Thoracic aorta (tissue), 2 donors: ENCODE measurements at places on chromosomes 12 and 14. TPM values are rescaled to one million over a fixed set of nuclear protein-coding genes. Genes with fewer than 3 reads are reported as not detected.

The MNAT1 gene
- 52.3 TPM for total RNA-seq

The DNAAF2 gene
- total RNA-seq: 9.1 TPM

The LGR5 gene
- 7.4 TPM for total RNA-seq

The TAMALIN gene
- 17.0 TPM for total RNA-seq

The PLD4 gene
- not detected for total RNA-seq

The TAS2R46 gene
- 3.0 TPM for total RNA-seq

The SSTR1 gene
- total RNA-seq: 0.85 TPM

The CLEC2A gene
- total RNA-seq: not detected

The KRT85 gene
- total RNA-seq: not detected

The DAO gene
- not detected for total RNA-seq

DNA sequence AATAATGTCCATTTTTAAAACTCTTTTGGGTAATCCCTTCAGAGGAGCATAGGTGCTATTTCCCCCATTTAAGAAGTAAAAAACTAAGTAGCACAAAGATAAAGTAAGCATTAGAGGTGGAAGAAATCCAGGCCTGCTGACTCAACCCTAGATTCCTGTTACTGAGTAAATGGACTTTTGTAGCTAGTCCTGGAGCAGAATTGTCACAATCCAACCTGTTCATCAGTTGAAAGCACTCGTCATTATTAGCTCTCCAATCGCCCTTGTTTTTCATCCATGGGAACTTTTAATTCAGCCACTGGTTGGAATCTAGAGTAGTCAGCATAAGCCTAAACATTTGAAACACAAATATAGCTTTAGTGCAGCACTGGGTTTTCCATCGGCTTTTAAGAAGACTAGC, 139.5 kb upstream of the AMIGO2 start:
- no peak for DNase-seq

DNA sequence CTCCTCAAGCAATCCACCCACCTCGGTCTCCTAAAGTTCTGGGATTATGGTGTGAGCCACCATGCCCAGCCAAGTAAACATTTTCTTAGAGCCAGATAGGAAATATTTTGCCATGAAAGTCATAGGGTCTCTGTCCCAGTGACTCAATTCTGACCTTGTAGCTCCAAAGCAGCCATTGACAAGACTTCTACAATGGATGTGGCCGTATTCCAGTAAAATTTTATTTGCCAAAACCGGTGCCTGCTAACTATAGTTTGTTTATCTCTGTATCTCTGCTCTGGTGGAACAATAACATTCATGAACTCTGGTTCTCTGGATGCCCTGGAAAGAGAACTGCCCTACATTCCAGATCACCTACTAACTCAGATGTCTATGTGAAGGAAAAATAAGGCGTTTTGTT, 54.6 kb upstream of the USP44 start:
- peak; percentile 15 for DNase-seq

DNA sequence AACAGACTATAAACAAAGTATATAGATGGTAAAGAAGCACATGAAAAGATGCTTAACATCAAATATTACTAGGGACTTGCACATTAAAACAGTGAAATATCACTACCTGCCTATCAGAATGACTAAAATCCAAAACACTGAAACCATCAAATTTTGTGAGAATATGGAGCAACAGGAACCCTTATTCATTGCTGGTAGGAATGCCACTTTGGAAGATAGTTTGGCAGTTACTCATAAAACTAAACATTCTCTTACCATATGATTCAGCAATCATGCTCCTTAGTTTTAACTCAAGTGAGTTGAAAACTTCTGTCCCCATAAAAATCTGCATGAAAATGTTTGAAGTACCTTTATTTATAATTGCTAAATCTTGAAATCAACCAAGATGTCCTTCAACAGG, 297.6 kb downstream of the DAD1 start:
- DNase-seq: no peak

- no peak for DNase-seq
These were observed 1822.4 kb upstream of the SEL1L start for GRCh38 chr14:83356080-83356479.

- DNase-seq: no peak
These were observed 47.2 kb upstream of the TMEM233 start for GRCh38 chr12:119546340-119546739.

- no peak for DNase-seq
These were observed 128.2 kb downstream of the TMEM30B start for GRCh38 chr14:61152851-61153364.

DNA sequence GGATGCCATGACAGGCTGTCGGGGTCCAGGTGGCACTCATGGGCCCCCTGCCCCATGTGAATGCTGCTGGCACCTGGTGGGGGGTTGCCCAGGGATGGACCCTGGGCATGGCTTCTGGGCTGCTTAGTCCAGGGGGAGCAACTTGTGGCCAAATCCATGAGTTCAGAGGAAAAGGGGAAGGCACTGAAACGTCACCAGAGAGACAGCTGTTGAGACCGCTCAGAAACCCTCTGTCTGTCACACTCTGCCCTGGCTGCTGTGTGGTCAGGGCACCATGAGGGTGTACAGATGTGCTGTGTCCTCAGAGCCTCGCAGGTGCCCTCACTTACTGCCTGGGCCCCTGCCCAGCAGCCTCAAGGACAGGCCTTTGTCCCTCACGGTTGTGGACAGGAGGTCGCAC, 9.4 kb downstream of the CLBA1 start:
- no peak for DNase-seq

DNA sequence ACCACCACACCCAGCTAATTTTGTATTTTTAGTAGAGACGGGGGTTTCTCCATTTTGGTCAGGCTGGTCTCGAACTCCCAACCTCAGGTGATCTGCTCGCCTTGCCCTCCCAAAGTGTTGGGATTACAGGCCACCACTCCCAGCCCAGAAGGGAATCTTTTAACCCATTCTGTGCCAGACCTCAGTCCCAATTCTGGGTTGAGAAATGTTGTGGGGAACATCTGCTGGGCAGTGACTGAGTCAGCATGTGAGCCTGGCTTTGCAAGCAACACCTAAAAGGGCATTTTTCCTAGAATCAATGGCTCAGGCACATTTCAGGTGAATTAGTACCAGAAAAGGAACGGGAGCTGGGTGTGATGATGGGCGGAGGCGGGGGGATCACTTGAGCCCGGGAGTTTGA, 7.6 kb upstream of the SPATS2 start:
- DNase-seq: no peak

- no peak for DNase-seq
These were observed 109.3 kb downstream of the NAV3 start for GRCh38 chr12:77940011-77940423.

- DNase-seq: no peak
These were observed 1331.9 kb downstream of the AACS start for GRCh38 chr12:126397071-126397581.

DNA sequence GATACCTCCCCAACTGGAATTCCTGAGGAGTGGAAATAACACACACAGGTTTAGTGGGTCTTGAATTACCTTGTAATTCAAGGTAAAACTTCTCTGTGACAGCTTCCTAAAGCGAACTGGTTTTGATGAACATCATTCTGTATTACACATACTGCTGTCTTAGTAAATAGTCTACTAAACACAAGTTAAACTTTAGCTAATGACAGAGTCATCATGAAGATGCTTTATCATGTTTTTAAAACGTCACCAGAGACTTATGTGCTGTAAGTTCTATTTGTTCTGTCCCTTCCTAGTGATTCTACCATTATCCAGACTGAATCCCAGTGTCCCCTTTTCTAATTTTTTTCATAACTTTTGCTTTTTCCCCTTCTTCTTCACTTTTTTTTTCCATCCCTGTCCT, 11.6 kb upstream of the GXYLT1 start:
- no peak for DNase-seq

GRCh38 chr12:68374307-68374982, 42.3 kb upstream of the MDM1 start:
- no peak for DNase-seq

- DNase-seq: no peak
These were observed 40.5 kb downstream of the RASSF3 start for GRCh38 chr12:64650762-64651161.

GRCh38 chr12:46183112-46183511, 85.7 kb downstream of the SLC38A1 start:
- DNase-seq: no peak

GRCh38 chr12:1044199-1044598, 53.2 kb downstream of the ERC1 start:
- DNase-seq: no peak
